ENCODE measurements at places on chromosomes 2 and 18.
A peak's percentile ranks its signal among the peaks of the same experiment; 100 is the strongest.

DNA sequence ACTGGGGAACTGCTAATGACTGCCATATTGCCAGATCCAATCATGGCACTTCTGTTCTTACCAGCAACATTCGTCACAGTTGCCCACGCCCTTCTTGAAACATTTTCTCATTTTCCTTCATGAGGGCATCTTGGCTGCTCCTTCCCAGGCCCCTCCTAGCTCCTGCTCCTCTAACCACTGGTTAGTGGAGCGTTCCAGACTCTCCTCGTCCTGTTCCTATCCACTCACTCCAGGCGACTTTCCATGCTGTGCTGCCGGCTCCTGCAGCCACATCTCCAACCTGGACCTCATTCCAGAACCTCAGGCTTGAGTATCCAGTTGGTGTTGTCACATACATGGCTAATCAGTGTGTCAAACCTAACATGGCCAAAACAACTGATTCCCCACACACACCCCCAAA lies 1.3 kb upstream of the ADI1 start:
- DNase-seq, result no peak

GRCh38 chr2:1676913-1677820 lies 67.1 kb downstream of the PXDN start:
- no peak for DNase-seq

GRCh38 chr2:145836986-145837385 lies 1317.1 kb upstream of the ZEB2 start:
- no peak for DNase-seq

- no peak for DNase-seq
Measured at GRCh38 chr2:239272626-239273025, 128.2 kb downstream of the HDAC4 start.

GRCh38 chr18:58455314-58456188 lies 173.3 kb downstream of the ALPK2 start:
- peak; percentile 22 for DNase-seq

DNA sequence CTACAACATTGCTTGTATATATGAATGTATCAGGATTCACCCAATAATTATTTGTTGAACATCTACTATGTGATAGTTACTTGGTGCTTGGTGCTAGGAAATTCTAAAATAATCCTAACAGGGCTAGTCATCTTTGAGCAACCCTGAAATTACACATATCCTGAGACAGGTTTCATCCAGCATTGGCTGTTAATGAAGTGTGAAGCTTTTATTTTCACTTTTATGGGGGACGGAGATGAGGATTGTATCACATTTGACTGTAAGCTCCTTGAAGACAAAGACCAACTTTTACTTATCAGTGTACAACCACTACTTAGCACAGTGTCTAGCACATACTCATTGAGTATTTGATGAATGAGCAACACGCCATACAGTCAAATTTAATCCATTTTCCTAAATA lies 6.8 kb upstream of the GALM start:
- DNase-seq, result no peak

GRCh38 chr2:162629499-162629898 lies 209.1 kb downstream of the KCNH7 start:
- no peak for DNase-seq

DNA sequence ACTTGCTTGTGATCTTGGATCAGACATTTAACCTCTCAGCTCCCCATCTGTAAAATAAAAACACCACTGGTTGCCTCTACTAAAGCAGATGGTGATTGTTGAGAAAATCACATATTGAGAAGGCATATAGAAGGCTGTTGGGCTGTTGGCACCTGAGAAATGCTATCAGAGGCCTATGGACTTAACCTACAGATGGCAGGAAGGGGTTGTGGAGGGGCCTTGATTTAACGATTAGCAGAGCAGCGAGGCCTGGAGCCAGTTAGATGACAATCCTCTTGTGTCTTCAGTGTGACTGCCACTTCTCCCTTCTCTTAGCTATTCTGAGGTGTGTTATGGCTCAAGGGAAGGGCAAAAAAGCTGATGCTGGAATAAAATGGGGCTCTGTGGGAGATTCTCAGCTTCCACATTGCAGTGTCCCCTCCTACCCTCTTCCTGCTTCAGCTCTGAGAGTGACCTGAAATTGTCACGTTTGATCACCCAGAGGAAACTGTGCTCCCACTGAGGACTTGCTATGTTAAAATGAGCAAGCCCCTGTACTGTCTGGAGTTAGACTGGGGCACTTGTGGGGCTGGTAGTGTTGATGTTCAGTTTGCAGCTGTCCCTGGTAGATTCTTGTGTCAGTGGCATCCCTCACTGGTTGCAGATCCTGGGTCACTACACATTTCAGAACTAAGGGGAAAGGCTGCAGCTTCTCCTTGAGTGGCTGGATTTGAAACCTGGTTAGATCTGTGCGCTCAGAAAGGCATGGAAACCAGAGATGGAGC lies 31.5 kb downstream of the CXCR4 start:
- no peak for DNase-seq

- DNase-seq, result no peak
Measured at GRCh38 chr2:36677996-36678605, 18.4 kb upstream of the VIT start.

- no peak for DNase-seq
Measured at GRCh38 chr2:209965723-209966122, 36.7 kb upstream of the RPE start.

- DNase-seq, result peak; percentile 6
Measured at GRCh38 chr18:6414118-6414722, 491 bp downstream of the L3MBTL4 start.

DNA sequence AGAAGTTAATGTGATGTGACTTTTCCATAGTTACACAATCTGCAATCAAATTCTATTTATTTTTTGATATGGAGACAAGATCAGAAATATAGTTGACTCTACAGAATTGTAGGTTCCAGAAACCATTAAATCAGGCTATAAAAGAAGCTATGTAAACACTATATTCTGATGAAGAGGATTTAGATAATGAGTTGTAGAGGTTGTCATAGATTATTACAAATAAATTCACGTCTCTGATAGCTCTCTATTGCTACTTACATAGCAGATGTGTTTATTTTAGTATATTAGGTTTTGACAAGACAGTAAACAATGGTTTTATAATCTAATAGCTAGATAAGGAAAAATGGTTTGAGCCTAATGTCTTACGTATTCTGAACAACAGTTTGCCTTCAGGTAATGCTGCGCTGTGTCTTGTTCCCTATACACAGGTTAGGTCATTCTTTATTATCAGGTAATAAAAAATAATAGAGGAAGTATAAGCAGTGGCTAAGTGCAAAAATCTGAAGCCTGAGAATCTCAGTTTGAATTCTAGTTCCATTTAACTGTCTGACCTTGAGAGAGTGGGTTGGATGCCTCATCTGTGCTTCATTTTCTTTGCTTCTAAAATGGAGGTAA lies 93.4 kb downstream of the PPP1R1C start:
- DNase-seq, result no peak

DNA sequence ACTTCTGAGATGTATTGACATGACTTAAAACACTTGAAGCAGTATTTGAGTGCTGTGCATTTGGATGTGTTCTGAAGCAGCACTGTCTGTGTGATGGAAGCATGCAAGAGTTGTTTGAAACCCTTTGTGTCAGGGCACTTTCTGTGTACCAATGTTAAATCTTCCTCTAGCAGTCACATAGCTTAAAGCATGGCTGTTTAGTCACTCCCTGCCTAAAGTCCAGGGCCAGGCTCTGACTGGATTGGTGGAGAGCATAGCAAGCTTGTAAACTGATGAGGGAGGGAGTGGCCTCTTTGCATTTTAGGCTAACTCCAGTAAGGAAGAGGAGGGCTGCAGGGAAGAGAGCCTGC lies 73.5 kb downstream of the MYO1B start:
- DNase-seq, result peak; percentile 20

DNA sequence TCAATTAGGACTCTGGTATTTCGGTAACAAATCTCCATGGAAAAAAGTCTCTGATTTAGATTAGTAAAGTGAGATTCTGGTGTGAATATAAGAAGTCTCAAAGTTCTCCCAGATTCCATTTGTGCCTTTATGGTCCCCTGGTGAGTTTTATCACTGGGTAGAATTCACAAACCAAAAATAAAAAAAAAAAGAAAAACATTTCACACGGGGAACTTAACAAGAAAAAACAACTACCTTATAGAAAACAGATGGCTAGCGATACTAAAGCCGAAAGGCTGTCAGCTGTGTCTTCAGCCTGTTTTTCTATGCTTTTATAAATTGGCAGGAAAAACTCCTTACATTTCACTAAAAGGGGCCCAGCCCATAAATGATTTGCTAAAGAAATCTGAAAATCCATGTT lies 50.6 kb downstream of the COL5A2 start:
- no peak for DNase-seq

DNA sequence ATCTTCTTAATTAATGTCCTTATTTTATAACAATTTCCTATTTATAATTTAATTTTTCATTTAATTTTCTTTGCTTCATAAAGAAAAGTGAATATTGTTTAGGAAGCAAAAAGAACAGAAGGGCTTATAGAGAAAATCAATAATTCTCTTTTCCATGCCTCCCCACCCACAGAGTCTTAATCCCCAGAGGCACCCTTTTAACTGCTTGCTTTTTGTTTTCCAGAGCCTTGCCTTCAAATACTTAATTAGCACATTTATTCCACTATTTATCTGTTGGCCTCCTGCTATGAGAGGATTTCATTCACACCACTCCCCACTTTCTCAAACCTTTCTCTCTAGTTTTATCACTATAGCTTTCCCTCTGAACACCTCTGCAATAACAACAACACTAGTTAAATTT lies 373.6 kb downstream of the MBD2 start:
- DNase-seq, result no peak

DNA sequence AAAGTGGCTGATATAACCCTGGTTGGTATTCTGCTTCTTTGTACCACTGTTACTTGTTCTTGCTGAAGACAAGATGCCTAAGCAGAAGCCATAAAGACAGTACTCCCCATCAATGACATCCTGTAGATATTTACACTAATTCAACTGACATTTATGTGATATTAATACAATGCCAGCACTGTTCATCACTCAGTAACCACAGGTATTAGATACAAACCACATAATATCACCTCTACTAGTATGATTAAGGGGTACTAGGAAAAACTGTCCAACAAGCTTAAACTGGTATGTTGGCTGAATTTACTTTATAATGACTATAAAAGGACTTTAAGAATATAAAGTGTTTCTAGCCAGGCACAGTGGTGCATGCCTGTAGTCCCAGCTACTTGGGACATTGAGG lies 65.8 kb downstream of the RTN4 start:
- peak; percentile 16 for DNase-seq

DNA sequence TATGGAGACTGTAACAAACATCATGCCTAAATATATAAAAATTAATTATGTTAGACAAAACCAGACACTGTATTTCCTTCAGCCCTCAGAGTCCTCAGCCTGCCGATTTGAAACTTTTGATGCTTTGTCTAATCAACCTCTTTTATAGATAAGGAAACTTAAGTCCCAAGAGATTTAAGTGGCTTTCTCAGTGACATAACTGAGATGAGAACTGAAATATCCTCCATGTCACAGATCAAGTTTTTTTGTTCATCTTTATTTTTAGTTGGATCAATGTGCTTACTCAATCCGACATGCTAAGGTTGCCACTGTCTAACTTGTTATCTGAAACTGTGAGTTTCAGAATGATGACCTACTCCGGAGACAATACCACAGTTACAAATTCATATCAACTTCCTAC lies 72.3 kb downstream of the BARD1 start:
- DNase-seq, result no peak

DNA sequence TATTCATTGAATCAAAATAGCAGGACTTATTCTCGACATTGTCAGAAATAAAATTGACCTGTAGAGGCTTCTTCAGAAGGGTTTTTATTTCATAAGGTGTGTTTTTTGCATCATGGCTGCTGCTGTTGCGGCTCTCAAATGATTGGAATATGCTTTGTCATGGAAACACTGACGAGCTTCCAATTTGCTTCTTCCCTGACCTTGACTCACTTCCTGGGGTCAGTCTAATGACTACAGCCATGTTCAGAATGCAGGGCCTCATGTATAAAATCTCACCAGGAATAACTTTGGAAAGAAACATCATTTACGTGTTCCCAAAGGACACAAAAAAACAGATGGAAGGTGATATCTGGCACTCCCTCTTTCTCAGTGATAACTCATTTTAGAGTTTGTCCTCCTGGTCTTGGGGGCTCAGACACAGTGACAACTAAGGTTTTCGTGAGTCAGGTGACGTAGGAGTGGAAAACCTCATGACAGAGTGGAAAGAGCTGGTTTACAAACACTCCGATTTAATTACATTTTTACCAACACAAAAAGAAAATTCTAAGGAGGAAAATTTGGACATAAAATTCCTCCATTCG lies 467.0 kb upstream of the RAB12 start:
- no peak for DNase-seq

- no peak for DNase-seq
Measured at GRCh38 chr18:41948544-41949110, 6.4 kb upstream of the PIK3C3 start.

DNA sequence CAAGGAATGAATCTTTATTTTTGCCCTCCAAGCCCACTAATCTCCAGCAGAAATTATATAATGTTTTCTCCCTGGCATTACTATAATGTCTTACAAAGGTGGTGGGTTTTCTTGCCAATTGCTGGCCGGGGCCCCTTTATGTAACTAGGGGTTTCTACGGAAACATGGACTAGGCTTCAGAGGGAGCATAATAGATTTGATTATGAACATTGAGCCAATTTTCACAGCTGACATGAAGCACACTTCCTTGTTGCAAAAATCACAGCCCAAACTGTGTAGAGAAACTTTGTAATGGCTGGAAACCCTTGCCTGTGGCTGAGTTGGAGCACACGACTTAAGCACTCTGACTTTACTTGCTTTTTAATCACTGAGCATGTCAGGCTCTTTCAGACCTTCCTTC lies 3.8 kb upstream of the CYRIA start:
- no peak for DNase-seq

GRCh38 chr18:26956863-26957262 lies 91.4 kb upstream of the AQP4 start:
- no peak for DNase-seq

- no peak for DNase-seq
Measured at GRCh38 chr2:181463588-181463987, 6.4 kb downstream of the ITGA4 start.

GRCh38 chr2:152606941-152607340 lies 110.3 kb downstream of the PRPF40A start:
- no peak for DNase-seq

GRCh38 chr2:109069331-109070194 lies 59.4 kb upstream of the SH3RF3 start:
- DNase-seq, result no peak

- no peak for DNase-seq
Measured at GRCh38 chr2:66852953-66853352, 418.0 kb downstream of the MEIS1 start.

GRCh38 chr2:105797298-105797819 lies 52.6 kb downstream of the NCK2 start:
- no peak for DNase-seq

- DNase-seq, result no peak
Measured at GRCh38 chr2:234847364-234847635, 104.5 kb upstream of the SH3BP4 start.
